ENCODE measurements at places on chromosomes 5 and 9.

DNA sequence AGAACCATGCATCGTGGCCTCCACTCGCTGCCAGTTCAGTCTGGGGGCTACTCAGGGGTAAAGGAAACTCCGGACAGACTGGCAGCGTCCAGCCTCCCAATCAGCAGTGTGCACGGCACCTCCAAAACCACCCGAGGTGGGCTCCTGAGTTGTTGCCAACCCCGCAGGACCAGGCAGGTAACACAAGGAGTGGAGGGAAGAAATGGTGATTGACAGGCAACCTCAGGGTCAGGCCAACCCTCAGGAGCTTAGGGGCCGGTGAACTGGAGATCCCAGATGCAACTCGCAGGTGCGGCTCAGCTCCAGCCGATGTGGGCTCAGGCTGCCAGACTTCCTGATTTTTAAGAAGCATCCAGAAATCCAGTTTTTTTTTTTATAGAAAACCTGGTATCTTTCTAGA lies 37.3 kb upstream of the AKNA start:
- no peak for DNase-seq

DNA sequence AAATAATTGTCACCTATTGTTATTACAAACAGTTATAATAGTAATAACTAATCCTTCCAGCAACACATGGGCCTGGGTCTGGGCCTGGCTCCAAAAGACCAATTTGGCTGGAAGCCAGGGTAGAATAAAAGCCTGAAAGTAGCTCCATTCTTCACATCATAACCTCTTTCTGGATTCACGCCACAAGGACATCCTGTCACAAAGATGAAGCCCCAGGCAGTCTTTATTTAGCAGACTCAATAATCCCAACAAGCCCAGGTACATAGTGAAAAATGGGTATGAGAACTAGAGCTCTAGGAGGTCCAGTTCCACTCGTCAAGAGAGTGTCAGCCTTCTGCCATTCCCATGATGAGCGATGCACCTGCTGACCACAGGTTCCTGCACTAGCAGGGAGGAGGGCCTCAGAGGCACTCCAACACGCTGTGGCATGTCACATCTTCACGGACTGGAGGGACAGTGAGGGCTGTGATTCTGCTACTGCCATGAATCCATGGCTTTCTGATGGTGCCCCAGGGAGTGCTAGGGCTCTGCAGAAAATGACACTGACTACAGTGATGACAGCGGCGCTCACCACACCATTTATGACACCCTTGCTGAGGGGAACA lies 124.9 kb downstream of the SPOCK1 start:
- no peak for DNase-seq

DNA sequence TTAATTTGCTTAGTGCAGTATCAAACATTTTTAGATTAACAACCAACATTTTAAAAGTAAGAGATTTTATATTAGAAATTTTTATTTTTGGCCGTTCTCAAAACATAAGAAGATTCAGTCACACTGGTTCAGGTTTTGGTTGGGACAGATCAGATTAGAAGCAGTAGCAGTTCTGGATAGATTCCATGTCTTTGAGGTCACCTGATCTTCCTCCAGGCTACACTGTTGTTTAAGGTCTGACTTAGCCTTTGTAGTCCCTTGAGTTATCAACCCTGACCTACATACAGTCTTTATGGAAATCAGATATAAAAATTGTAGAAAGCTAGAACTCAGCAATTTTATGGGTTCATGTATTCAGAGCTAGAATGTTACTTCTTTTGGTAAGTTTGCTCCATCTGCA lies 910.0 kb upstream of the WWC1 start:
- DNase-seq, result no peak

- DNase-seq, result no peak
Observed at GRCh38 chr5:39520232-39520572, 95.4 kb upstream of the DAB2 start.

GRCh38 chr5:174376726-174377373 lies 331.3 kb downstream of the NSG2 start:
- DNase-seq, result no peak

DNA sequence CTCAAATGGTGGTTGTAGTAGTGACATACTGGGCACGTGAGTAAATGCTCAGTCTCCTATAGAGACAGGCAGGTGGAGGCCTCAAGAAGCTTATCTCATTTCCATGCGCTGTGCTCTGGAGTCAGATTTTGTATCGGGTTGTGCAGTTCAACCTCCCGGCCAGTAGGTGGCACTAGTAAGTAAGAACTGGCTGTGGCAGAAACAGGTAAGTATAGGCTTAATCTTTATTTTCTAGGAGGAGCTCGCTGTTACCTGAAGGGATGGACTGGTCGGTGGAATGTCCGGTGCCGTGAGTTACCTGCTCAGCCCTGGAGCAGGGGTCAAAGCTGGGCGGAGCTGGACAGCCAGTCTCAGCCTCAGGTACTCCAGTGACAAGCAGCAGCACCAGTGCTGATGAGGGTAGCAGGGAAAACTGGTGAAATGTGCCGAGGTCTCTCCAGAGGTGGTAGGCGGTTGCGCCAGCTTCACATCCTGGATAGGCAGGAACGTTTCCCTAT lies 880.1 kb upstream of the SEMA6A start:
- no peak for DNase-seq

DNA sequence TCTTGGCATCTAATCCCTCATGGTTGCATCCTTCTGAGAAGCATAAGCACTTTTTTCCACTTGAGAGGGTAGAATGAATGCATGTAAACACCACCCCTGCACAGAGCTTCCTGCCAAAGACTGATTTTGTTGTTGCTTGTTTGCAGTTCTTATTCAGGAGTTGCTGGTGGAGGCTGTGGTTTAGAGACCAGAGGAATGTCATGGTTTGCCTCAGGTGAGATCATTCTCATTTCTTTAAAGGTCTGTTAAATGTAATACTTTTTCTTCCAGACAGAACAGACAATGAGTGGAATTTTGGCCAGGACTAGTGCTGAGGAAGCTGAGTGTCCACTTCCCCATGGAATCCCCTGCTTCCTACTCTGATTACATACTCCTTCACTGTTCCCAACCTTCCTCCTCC lies 3.2 kb upstream of the TNC start:
- no peak for DNase-seq

GRCh38 chr5:157571357-157571827 lies 4.2 kb downstream of the ADAM19 start:
- no peak for DNase-seq

- no peak for DNase-seq
Observed at GRCh38 chr5:150333400-150333799, 24.1 kb upstream of the TCOF1 start.

- no peak for DNase-seq
Observed at GRCh38 chr5:69138766-69139165, 28.2 kb upstream of the CCNB1 start.

- DNase-seq, result no peak
Observed at GRCh38 chr9:107838766-107839165, 349.2 kb upstream of the KLF4 start.

- DNase-seq, result no peak
Observed at GRCh38 chr9:84781458-84781857, 111.9 kb downstream of the NTRK2 start.

DNA sequence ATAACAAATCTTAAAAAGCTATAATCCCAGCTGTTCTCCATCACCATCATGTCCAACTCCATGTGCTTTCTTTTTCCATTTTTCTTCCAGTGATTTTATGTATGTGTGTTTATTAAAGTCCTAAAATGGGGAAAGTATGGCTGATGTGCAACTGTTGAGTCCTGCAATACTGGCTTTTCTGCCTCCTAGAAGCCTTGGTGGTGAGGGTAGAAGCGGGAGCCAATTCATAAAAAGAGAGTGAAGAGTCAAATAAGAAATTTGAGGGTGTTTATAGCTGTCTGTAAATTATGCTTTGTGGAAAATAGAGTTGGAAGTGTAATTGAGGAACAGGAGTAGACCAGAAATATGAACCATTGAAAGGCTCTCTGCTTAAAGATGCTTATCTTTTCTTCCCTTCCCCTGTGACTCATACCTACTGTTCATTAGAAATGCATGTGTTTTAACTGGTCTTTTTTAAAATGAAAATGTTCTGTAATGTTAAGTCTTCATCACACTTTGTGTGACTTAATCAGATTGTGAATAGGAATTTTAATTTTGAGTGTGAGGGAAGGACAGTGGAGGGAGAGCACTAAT lies 80.1 kb downstream of the ZCCHC7 start:
- DNase-seq, result no peak

- no peak for DNase-seq
Observed at GRCh38 chr5:154575546-154576428, 97.8 kb upstream of the HAND1 start.

DNA sequence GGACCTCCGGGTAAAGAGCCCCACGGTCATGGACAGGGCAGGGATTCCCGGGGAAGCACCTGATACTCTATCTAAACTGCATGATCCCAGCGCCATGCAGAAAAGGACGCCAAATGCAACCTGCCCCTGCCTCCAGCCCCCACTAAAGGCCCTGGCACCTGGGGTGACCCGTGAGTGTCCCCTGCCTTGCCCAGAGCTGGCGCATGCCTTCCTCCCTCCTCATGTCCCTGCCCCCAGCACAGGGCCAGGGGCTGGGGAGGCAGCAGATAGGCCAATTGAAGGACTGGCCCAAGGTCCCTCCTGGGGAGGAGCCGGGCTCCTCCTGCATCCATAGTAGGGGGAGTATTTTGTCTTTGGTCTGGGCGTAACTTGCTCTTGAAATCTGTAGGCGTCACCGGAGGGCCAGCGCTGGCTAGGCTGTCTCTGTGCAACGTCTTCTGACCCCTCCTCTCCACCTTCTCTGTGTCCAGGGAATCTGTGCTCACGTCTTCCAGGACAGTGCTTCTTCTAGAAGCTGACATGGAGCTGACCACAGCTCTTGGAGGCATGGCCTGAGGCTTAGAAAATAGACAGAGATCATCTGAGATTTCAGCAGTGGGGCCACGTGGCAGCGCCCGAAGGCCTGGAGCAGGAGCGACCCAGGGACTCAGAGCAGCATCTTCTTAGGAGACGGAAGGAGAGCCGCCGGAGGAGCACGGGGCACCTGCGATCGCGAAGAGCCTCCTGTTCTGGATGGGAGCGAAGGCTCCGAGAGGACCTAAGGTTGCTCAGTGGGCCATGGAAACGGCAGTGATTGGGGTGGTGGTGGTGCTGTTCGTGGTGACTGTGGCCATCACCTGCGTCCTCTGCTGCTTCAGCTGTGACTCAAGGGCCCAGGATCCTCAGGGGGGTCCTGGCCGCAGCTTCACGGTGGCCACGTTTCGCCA lies 660 bp downstream of the SPAAR start:
- no peak for DNase-seq

- no peak for DNase-seq
Observed at GRCh38 chr5:134003817-134004625, 754 bp downstream of the VDAC1 start.

DNA sequence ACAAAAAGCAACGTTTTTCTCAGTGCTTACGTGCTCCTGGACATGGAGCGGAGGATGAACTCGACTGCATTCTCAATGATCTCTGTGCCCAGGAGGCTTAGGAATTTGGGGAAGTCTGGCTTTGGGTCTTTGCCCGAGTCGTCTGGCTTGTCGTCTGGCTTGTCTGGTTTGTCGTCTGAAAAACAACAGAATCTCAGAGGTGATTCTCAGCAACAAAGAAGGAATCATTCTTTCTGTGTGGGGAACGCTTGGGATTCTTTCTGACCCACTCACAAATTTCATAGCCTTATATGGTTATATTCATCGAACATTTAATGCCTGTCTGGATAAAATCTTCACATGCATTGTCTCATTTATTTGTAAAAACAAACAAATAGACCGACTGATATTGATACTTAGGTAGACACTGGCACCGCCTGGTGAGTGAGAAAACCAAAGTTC lies 4.7 kb downstream of the C5orf46 start:
- DNase-seq, result no peak

GRCh38 chr5:98775246-98776065 lies 2.0 kb downstream of the RGMB start:
- no peak for DNase-seq

DNA sequence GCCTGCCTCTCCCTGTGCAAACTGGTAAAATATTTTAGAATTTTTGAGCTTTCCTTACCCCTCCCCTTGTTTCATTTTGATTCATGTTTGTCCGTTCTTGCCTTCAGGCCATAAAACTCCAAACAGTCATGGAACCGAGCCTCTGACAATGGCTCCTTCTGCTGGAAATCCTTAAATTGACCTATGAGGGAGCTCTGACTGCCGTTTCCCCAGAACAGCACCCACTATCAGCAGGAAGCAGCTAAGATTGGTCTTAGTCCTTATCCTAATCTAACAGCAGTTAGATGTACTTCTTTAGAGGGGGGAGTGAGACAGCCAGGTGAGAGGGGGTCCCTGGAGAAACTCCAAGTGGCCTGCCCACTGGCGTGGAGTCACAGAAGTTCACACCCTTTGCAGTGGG lies 106.7 kb downstream of the FAM174A start:
- no peak for DNase-seq

DNA sequence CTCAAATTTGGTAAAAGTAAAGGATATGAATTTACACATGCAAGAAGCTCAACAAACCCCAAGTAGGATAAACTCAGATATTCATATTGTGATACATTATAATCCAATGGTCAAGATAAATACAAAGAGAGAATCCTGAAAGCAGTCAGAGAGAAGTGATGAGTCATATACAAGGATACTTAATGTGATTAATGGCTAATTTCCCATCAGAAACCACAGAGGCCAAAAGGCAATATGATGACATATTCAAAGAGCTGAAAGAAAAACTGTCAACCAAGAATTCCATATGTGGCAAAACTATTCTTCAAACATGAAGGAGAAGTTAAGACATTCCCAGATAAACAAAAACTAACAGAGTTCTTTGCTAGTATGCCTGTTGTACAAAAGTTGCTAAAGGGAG lies 19.5 kb upstream of the IRF1 start:
- no peak for DNase-seq

- DNase-seq, result no peak
Observed at GRCh38 chr5:169851321-169851850, 128.9 kb downstream of the INSYN2B start.

DNA sequence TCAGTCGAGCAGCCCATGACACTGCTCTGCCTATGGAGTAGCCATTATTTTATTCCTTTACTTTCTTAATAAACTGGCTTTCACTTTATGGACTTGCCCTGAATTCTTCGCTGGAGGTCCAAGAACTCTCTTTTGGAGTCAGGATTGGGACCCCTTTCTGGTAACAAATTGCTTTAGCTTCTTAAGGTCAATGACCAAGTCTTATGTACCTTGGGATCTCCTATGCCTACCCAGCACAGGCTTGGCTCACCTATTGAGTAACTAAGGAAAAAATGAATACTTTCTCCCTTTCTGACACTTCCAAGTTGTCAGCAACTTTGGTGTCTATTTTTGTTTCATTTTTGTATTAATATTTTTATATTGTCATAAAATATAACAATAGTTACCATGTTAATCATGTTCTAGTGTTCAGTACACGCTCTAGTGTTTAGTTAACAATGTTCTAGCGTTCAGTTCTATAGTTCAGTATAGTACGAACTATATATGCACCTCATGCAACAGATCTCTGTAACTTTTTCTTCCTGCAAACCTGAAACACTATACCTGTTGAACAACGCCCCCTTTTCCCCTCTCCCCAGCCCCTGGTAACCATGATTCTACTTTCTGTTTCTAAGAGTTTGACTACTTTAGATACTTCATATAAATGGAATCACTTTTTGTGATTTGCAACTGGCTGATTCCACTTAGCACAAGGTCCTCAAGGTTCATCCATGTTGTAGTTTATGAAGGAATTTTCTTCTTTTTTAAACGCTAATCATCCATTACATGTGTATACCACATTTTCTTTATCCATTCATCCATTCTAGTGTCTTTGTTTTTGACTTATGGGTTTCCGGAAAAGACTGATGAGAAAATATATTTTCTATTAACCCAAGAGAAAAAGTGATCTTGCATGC lies 1.8 kb upstream of the RHOBTB3 start:
- DNase-seq, result no peak

GRCh38 chr5:57681942-57682341 lies 199.3 kb upstream of the ACTBL2 start:
- no peak for DNase-seq

- no peak for DNase-seq
Observed at GRCh38 chr9:34984049-34984448, 5.5 kb upstream of the DNAJB5 start.

All from stimulated activated CD4-positive, alpha-beta T cell treated with anti-CD3 and anti-CD28 coated beads, TNF-alpha, amount 100 ng/mL, for 48 hours (primary cell).